ENCODE measurements at places on chromosomes 4 and X. TPM values are rescaled to one million over a fixed set of nuclear protein-coding genes. Genes with fewer than 3 reads are reported as not detected.
A peak's percentile ranks its signal among the peaks of the same experiment; 100 is the strongest.

The FGF16 gene
- not detected for total RNA-seq

- DNase-seq = no peak
Observed at GRCh38 chr4:137651128-137651527, 118.8 kb upstream of the PCDH18 start.

GRCh38 chrX:69121321-69122000 is 43.8 kb downstream of the PJA1 start:
- DNase-seq = no peak

GRCh38 chr4:89357340-89357739 is 49.7 kb upstream of the GPRIN3 start:
- DNase-seq = no peak

DNA sequence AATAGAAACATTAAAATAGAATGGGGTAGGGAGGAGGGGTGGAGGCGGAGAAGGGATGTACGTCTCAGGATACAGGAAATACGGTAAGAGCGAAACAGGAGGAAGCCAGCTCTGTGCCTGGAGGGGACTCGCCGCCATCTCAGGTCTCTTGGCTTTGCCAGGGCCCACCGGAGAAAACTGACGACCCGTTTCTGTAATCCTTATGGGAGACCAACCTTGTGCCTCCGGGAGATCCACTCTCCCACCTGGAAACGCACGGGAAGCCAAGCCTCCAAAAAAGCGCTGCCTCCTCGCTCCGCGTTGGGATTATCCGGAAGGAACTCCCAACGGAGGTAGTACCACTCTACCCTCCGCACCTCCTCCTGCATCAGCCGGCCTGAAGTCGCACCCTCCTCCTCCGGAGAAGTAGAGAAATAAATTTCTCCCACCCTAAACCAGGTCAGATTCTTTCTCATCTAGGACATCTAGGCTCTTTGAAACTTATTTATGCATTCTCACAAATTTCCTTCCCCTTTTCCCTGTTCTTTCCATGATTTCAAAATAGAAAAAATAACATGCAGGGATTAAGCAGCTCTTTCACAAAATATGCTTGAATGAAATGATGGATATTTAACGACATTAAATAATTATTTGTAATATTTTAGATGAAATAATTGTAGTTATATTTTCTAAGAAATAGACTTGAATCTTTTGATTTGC is at the start of gene NBDY:
Gene NBDY (plus strand): TSS at position 92 of the 699 bp plus-strand sequence. CDS start 111 bp downstream, at position 203.
- DNase-seq = peak; percentile 44

- DNase-seq = no peak
Observed at GRCh38 chr4:112210777-112211176, 20.8 kb upstream of the AP1AR start.

GRCh38 chr4:136643416-136643815 is 888.9 kb downstream of the PCDH18 start:
- no peak for DNase-seq

DNA sequence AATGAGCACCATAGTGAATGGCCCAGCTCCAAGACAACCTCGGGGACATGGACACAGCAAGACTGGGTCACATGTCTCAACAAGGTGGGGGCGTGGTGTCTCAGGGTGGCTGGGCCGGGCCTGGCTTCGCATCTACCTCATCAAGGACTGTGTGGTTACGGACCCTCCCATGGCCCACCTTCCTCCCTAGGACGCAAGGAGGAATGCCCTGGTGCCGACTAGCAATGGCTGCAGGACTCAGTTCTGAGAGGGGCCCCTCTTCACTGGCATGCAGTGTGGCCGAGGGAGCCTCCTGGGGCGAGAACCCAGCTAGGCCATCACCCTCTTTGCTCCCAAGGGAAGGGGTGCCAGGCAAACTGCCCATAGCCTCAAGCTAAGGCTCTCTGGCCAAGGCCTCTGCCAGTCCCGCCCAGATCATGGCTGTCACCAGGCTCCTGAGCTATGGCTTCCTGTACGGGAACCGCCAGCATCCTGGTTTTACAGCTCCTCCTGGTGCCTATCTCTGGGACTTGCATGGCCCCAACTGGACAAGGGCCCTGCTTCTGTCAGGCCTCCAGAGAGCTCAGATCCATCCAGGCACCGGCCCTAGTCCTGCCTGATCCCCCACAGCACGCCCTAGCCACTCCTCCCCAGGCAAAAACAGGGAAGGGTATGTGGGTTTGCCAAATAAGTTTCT is 218.0 kb upstream of the AGTR2 start:
- DNase-seq = no peak

DNA sequence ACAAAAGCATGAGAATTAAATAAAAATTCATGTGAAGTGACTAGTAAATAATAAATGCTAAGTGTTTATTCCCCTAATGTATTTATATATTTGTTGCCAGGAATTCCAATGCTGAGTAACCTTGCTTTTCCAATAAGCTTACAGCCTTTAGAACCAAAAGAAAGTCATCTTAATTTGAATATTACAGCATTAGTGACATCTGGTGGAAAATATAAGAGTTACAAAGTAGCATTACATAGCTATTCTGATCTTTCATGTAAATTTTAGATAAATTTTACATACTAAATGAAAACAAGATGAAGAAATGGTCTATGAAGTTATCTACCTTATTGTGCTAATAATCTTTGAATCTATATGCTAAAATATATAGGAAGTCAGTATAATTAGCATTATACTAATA is 10.4 kb downstream of the MAD2L1 start:
- DNase-seq = no peak

GRCh38 chr4:140556372-140557085 is 12.2 kb downstream of the UCP1 start:
- DNase-seq = no peak

The FAM9B gene
- total RNA-seq = not detected

DNA sequence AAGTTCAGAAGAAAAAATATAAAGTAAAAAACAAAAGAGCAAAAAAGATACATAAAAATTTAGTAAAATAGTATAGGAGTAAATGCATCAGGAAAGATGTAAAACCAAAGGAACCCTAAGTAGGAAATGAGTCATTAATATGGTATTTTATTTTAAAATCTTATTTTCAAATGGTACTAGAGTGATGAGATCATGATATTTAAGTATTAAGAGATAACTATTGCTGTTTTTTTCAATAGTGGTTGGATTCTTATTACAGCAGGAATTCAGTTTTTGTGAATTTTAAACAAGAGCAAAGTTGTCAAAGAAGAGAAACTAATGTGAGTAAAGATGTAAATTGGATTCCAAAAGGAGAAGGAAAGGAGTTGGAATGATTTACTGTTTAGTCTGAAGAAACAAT is 20.0 kb downstream of the EMCN start:
- no peak for DNase-seq

DNA sequence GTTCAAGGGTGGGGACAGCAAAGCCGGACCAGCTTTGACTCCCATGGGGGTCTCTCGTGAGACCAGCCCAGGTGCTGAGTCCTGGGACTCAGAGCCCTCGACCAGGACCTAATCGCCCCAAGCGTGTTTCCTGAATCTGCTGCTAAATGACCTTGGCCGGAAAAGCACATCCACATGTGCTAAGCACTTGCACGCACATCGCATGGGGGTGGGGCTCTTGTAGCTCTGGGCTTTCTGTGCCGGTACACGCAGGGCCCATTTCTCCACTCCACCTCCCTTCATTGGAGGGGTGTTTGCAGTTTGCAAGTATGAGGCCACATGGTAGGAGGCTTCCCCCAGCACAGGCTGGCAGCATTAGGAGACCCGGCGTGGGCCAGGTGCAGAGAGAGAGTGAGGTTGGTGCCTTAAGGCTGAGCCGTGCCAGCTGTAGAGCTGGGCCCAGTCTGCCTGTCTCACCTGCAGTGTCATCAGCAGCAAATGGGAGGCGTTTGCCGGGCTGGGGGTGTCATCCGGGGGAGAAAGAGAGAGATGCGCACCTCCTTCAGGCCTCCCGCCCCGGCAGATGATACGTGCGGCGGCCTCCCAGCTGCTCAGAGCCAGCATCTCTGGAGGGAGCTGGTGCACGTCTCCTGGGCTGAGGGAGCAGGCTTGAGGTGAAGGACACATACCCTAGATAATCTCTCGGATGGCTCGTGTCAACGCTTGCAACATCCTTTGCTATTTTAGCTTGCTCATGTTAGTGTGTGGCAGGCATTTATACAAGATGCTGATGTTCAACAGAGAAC is 45.2 kb upstream of the CLCN4 start:
- DNase-seq = peak; percentile 15

DNA sequence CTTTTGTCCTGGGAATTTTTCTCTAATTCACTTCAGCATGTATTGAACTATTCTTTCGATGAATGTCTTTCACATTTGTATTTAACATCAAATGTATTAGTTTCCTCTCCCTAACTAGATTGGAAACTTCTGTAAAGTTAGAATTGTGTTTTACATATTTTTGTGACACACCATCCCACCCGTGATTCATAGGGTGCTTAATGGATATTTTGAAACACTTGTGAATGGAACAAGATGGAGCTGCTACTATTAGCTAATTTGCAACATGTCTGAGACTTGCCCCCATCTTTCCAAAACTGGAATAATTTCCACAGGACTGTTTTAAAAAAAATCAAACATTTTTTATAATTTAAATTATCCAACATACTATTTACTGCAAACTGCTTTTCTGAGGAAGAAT is 30.2 kb upstream of the GNPDA2 start:
- DNase-seq = no peak

The NCAPG gene
- total RNA-seq = not detected

The FAM200B gene
- 62.4 TPM for total RNA-seq

The CNGA1 gene
- total RNA-seq = 0.94 TPM

DNA sequence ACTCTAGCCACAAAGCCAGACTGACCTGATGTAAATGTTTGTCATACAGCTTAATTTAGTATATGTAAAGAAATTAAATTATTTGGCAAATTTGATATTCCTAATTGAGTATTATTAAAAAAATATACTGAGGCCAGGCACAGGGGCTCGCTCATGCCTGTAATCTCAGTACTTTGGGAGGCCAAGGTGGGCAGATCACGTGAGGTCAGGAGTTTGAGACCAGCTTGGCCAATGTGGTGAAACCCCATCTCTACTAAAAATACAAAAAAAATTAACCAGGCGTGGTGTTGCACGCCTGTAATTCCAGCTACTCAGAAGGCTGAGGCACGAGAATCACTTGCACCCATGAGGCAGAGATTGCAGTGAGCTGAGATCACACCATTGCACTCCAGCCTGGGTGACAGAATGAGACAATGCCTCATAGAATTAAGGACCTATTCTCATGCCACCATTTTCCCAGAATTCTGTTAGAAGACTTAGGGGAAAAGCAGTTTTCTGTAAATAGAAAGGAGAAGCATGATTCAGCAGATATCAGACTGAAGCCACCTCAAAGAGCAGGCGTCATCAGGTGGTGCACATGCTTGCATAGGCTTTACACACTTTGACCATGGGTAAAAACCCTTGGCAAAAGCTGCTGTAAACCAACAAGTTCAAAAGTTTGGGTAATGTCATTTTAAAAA is 6.1 kb downstream of the UBQLN2 start:
- DNase-seq = peak; percentile 2

GRCh38 chr4:124092541-124092984 is 620.0 kb downstream of the ANKRD50 start:
- DNase-seq = no peak

The F8A3 gene
- total RNA-seq = 17.2 TPM

- no peak for DNase-seq
Observed at GRCh38 chr4:74772783-74773182, 21.5 kb downstream of the BTC start.

The LRIT3 gene
- 0.27 TPM for total RNA-seq

The ATP6AP2 gene
- total RNA-seq = 213 TPM

- DNase-seq = no peak
Observed at GRCh38 chrX:48983081-48983480, 11.4 kb upstream of the KCND1 start.

DNA sequence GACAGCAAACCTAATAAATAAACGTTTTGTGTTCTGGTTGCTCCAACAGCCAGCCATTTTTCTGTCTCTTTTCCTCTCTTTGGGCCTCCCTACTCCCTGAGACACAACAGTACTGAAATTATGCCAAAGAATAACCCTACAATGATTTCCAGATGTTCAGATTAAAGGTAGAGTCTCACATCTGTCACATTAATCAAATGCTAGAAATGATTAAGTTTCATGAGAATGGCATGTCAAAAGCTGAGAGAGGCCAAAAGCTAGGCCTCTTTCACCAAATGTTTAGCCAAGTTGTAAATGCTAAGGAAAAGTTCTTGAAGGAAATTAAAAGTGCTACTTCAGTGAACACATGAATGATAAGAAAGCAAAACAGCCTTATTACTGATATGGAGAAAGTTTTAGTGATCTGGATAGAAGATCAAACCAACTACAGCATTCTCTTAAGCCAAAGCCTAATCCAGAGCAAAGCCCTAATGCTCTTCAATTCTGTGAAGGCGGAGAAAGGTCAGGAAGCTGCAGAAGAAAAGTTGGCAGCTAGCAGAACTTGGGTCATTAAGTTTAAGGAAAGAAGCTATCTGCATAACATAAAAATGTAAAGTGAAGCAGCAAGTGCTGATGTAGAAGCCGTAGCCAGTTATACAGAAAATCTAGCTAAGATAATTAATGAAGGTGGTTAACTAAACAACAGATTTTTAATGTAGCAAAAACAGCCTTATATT is 182.1 kb upstream of the NUDT6 start:
- DNase-seq = no peak

- no peak for DNase-seq
Observed at GRCh38 chrX:67784712-67785111, 240.9 kb downstream of the AR start.

The GRIA3 gene
- 0.73 TPM for total RNA-seq

- DNase-seq = no peak
Observed at GRCh38 chr4:86026720-86027119, 333.1 kb downstream of the MAPK10 start.

GRCh38 chr4:172708184-172708583 is 460.4 kb upstream of the GALNT7 start:
- no peak for DNase-seq

GRCh38 chr4:10240691-10241090 is 124.1 kb upstream of the WDR1 start:
- DNase-seq = no peak

DNA sequence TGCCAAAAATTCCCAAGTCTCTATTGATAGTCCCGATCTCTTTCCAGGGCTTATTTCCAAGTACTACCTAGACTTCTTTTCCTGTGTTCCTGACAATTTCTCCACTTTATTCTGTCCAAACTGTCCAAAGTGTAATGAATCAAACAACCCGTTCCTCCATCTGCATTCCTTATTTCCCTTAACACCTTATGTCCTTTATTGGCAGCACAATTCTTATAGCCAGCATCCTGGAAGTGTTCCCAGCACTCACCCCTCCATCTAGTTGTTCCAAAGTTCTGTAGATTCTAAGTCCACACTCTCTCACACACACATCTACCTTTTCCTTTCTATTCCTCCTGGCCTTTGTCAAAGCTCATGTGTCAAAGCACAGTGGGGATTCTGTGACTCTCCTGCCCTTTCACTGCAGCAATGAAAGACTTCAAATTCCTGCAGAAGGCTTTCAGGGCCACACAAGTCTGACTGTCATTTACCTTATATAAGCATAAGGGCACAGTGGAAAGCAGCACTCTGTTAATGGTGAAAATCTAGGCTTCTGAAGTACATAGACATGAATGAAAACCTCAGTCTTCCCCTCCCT is 22.1 kb downstream of the LIMCH1 start:
- no peak for DNase-seq

GRCh38 chr4:95742179-95742578 is 97.7 kb upstream of the PDHA2 start:
- DNase-seq = no peak
